ENCODE measurements at places on chromosomes 7 and 10.

GRCh38 chr10:109504401-109504800 is 418.9 kb downstream of the XPNPEP1 start:
- no peak for DNase-seq

DNA sequence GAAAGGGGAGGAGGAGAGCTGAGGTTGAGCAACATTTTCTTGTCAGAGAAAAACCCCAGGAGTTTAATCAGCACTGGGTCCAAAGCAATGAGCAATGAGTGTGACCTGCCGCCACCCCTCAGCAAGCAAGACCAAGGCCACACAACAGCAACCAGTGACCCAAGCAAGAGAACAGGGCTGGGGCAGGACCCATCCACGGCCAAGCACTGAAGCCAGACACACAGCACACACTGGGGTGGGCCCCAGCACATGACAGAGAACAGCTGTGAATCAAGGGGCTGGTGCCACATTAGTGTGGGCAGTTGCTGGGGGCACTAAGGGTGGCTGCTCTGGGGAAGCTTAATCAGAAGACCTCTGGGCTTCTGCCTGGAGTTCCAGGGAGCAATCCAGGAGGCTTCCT is 16.2 kb downstream of the TMEM72 start:
- no peak for DNase-seq

GRCh38 chr10:50381642-50382041 is 130.3 kb upstream of the ASAH2 start:
- DNase-seq, result no peak

- no peak for DNase-seq
Measured at GRCh38 chr10:3625959-3626751, 158.9 kb downstream of the KLF6 start.

- DNase-seq, result no peak
Measured at GRCh38 chr10:101595591-101596433, 7.7 kb downstream of the DPCD start.

DNA sequence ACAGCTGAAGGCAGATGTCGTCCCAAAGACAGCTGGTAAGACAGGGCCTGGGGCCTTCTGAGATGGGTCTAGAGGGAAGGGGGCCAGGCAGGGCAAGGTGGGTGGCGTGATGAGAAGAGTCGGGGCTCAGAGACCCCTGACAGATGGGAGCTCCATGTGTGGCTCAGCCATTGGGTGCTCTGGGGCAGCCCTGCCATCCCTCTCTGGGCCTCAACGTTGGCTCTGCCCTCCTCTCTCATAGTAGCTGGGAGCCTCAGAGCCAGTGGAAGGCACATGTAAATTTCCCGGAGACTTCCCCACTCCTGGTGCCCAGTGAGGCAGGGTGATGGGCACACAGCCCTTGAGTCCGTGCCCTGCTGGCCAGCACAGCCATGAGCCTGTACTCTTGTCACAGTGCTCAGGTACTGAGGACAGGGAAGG is 1.8 kb downstream of the PPIF start:
- no peak for DNase-seq

DNA sequence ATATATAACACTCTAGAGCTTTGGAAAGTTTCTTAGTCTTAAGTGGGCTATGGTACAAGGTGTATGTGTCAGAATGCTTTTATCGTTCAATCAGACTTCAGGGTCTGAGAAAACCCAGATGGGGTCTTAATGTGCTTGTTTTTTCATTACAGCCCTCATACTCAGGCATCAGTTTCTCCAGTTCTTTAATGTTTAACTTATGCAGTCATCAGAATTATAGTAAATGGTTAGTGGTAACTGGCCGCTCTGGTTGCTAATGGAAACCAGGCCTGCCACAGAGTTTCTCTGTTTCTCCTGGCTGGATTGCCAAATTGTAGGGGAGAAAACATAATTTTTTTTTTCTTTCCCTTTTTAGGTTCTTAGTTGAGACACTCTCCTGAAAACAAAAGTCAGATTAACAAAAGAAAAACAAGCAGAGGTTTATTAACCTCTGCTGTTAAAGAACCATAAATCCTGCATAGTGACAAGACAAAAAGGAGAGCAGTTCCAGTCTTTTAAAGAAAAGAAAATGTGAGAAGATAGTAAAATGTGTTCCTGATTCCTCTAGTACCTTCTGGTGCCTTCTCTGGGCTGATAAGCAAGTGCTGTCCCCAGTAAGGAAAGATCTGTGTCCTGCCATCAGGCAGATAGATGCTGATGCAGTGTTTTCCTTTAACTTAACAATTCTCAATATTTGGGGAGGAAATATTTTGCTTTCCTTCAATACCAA is 21.5 kb upstream of the GHITM start:
- no peak for DNase-seq

- DNase-seq, result no peak
Measured at GRCh38 chr10:119025776-119026175, 3.7 kb upstream of the NANOS1 start.

DNA sequence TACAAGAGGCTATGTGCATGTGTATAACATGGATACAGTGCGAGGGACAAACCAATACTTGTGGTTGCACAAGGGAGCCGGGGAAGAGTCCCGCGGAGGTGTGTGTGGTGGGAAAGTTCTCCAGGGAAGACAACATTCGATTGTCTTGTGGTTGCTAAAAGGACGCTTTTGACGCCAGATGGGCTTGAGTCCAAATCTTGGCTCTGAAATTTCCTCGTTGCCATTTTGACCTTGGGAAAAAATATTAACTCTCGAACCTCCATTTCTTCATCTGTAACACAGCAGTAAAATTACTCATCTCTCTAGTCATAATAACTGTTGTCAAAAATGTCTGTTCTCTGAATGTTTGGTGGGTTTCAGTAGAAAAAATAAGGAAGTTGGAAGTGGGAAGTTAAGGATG is 16.5 kb downstream of the PLXDC2 start:
- DNase-seq, result no peak

GRCh38 chr7:130361681-130362080 is 17.1 kb downstream of the CPA5 start:
- no peak for DNase-seq

GRCh38 chr10:71075086-71075758 is 137.1 kb upstream of the UNC5B start:
- no peak for DNase-seq

- DNase-seq, result no peak
Measured at GRCh38 chr7:823649-824048, 8.6 kb upstream of the SUN1 start.

GRCh38 chr7:23594879-23595604 is 2.1 kb upstream of the CCDC126 start:
- DNase-seq, result no peak

GRCh38 chr7:27031289-27032172 is 64.3 kb downstream of the HOXA1 start:
- no peak for DNase-seq

DNA sequence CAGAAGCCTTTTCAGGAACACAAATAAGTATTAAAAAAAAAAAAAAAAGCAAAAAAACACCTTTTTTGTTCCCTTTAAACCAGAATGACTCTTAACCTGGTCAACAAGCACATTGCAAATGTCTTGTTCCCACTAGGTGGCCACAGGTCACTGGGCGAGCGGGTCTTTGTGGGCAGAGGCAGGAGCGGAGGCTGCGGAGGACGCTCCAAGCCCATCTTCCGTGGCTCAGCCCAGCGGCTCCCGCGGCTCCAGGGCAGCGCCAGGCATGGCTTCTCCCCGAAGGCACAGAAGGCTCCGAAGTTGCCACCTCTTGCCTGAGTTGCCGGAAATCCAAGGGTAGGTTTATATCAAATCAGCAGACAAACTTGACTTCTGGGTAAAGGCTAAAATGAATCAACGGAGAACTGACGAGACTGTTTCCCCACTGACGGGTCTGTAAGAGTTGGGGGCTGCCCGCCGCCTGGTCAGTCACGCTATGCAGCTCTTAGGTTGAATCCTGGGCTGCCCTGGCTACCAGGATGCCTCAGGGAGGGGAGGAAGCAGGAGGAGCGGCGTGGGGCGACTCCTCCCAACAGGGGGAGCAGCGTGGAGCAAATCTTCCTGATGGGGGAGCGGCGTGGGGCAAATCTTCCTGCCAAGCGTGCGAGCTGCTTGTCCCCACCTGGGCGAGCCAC is 144.5 kb downstream of the PTPRN2 start:
- DNase-seq, result no peak

- no peak for DNase-seq
Measured at GRCh38 chr7:11650030-11650429, 182.0 kb downstream of the THSD7A start.

DNA sequence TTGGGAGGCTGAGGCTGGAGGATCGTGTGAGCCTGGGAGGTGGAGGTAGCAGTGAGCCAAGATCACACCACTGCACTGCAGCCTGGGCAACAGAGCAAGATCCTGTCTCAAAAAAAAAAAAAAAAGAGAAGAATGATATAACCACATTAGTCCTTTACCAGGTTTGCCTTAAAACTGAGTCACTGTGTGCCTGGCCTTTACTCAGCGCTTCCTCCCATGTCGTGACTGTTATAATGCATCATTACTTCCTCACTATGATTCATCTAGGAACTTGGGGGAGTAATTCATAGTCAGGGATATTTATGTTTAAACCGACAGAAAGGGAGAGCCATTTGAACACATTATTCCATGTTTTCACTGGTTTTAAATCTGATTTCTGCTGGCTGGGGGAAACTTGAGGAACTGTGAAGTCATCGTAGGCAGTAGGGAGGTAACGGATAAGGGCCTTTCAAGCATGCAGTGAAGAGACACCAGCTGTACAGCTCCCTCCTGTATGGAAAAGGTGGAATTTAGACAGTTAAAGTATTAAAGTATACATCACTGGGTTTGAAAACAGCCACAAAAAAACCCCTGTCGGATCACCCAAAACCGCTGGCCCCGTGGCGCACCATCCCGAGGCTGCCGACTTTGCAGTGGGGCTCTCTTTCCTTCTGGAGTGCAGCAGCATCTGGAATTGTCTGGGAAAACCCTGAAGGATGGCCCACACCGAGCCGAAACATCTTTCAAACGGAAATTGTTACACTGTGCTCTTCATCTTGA is 119.8 kb downstream of the NKX6-2 start:
- DNase-seq, result no peak

- no peak for DNase-seq
Measured at GRCh38 chr10:122022276-122022675, 33.3 kb downstream of the TACC2 start.

DNA sequence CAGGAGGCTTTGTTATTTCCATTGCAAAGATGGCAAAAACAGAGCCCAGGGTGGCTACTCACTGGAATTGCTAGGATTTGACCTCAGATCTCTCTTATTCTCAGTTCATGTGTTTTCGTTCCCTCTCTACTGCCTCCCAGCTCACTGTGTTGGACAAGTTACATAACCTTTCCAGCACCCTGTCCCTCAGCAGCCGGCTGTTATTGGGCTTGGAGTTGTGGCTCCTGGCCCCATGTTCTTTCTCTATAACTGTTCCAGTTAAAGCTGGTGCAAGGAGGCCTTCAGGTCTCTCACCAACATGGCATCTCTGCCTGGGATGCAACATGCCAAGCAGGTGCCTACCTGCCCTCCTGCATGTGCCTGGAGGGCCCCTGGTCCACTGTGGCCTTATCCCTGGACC is 56.8 kb downstream of the LRRC18 start:
- no peak for DNase-seq

DNA sequence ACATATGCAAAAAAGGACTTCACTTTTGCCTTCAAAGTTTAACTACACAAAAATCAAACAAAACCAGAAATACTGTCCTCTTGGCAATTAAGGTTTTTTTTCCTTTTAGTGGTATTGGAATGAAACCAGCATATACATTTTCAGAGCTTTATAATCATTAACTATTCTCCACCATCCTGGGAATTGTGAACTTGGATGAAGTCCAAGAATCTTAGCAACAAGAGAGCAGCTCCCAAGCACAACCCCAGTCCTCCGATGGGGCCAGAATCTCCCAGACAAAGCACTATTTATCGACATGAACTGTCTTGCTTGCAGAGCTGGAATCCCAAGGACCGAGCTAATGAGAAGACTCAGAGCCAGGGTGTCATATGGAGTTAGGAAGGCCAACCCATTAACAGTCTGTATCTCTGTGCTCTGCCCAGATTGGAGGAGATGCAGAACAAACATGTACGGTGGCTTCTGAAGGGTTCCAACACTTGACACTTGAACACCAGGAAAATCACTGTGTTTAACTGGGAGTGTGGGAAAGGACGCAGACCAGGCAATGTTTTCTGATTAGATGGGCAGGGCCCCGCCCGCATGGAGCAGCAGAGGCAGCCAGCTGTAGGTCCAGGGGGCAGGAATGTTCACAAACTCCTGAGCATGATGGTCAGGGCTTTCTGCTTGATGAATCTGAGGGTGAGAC is 35.5 kb downstream of the PPP1R3C start:
- DNase-seq, result no peak

- DNase-seq, result no peak
Measured at GRCh38 chr7:91034459-91035368, 229.5 kb upstream of the FZD1 start.
